Activated CD8-positive, alpha-beta memory T cell treated with anti-CD3 and anti-CD28 coated beads for 4 hours (primary cell): ENCODE measurements at places on chromosomes 6 and 20.

DNA sequence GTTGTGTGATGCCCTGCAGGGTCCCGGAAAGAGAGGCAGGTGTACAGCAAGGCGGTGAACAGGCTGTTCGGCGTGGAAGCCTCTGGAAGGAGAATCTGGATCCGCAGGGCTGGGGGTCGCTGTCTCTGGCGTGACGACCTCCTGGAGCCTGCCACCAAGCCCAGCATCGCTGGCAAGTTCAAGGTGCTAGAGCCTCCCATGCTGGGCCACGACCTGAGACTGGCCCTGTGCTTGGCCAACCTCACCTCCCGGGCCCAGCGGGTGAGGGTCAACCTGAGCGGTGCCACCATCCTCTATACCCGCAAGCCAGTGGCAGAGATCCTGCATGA, 36.5 kb downstream of the TGM6 start:
- DNase-seq = no peak

- no peak for DNase-seq
Measured at GRCh38 chr6:121008553-121008952, 325.7 kb downstream of the TBC1D32 start.

- no peak for DNase-seq
Measured at GRCh38 chr6:49384904-49385303, 78.1 kb downstream of the MMUT start.

DNA sequence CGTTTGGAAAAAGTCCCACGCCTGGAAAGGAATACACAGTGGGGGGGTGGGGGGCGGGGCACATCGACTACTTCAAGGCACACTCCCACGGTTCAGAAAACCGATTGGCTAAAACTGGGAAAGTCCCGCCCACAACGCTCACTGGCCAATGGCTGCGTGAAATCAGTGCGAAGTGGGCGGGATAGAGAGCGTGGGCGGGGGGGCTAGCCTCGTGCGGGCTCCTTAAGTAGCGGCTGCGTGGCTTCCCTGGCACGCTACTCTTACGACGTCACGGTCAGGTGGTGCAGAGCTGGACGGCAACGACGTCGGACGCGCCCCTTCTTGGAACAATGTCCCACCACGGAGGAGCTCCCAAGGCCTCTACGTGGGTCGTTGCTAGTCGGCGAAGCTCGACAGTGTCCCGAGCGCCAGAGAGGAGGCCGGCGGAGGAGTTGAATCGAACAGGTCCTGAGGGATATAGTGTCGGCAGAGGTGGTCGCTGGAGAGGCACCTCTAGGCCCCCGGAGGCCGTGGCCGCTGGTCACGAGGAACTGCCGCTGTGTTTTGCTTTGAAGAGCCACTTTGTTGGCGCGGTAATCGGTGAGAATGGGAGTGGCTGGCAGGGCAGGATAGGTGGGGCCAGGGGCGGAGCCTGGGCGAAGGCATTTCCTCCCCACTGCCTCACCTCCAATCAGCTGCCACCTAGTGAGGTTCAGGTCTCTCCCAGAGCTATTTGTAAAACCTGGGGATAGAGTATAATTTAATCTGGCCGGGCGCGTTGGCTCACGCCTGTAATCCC, at the start of gene DDX43:
TSS of gene DDX43 (plus strand) at position 252 of the 778 bp plus-strand sequence. CDS start at position 330, 78 bp downstream.
- DNase-seq = no peak

DNA sequence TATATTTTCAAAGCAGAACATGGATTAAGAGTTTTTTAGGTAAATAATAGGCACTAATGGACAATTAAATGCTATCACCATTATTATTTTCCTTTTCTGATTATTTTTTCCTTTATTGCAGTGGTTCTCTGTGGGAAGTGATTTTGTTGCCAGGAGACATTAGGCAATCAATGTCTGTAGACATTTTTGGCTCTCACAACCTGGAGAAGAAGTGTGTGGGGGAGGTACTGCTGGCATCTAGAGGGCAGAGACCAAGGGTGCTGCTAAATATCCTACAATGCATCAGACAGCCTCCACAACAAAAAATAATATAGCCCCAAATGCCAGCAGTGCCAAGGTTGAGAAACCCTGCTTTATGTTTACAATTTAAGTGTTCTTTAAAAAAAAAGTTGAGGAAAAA, 8.3 kb downstream of the IFNGR1 start:
- DNase-seq = no peak

GRCh38 chr6:107636486-107636885, 146.6 kb downstream of the SOBP start:
- no peak for DNase-seq

- DNase-seq = no peak
Measured at GRCh38 chr20:6974838-6975237, 207.4 kb downstream of the BMP2 start.

DNA sequence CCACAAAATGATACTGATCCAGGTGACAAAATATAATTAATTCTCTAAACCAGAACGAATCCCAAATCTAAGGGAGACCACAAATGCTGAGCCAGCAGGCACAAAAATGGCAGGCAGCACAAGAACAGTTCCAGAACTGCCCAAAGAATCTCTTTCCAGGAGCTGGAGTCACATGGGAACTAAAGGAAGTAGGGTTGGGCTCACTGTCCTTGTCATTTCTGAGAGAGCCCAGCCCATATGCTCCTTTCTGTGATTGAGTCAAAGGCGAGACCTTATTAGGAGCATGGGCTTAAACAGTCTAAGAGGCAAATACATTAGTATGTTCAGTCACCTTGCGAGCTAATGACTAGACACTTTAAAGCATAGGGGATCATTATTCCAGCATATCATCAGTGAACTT, 327.6 kb upstream of the ARID1B start:
- DNase-seq = no peak

DNA sequence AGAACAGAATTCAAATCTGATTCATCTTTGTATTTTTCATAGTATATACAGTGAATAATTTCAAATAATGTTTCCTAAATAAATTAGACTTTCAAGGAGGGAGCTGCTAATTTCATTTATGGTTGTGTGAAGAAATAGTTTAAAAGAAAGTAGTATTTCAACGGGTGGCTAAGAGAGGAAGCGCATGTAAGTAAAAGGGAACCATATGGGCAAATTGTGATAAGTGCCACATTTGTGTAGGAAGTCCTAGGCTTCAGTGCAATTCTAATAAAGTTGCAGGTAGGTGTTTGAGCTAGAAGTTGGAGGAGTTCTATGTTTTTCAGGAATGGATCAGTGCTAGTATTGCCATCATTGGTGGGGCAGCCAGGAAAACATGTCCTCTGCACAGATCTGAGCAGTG, 178.8 kb upstream of the PRDM1 start:
- DNase-seq = no peak

DNA sequence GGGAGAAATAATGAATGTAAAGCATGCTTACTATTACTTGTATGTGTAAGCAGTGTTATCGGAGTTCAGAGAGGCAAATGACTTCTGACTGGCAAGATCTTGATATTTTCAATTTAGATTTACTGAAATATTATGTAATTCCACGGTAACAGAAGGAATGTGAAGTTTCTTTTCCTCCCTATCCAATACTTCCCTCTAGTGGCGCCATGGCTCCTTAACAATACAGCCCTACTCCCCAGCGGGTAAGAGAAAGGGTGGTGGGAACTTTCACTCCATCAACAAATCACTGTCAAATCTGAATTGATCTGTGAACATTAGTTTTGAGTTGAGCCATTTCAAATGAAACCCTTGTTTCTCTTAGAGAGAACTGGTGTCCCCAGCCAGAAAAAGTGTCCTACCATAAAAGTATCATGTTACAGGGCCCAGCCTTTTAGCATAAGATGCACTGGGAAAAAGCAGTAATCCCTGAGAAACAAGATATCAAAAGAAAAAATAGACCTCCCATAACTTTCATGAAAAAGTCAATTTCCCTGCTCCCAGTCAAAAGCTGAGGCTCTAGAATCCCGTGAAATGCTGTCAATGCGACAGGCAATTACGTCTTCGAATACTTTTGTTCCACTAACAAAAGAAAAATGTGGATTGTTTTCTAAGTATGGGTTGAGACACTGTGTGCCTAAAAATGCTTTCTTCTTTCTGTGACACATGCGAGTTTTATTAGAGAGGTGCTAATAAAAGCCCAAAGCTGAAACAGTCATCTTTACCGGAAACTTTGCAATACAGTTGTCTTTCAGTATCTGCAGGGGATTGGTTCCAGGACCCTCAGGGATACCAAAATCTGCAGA, 12.9 kb downstream of the COX7A2 start:
- DNase-seq = no peak

GRCh38 chr6:55963301-55963700, 87.9 kb upstream of the BMP5 start:
- DNase-seq = no peak

DNA sequence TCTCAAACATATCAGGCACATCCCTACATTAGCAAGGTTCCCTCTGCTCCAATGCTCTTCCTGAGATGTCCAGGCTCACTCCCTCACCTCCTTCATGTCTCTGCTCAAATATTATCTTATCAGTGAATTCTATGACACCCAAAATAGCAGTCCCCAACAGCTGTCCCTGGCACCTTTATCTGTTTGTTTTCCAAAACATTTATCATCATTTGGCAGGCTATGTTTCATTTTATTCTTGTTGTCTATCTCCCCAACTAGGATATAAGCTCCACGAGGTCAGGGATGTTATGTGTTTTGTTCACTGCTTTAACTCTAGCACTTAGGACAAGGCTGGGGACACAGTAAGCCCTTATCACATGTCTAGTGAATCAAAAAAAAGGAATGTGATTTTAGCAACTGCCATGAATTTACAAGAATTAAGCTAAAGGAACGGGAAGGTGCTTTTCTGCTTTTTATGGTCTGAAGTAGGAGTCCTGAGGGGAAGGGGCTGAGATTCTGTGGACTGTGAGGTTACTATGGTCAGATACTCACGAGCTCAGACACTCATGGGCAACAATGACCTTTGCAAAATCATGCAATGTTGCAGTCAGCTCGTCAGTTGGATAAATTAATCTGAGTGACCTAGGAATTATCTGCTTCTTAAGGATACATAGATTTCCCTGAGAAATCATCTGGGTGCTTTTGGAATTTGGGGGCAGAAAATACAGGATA, 1.9 kb upstream of the IL22RA2 start:
- no peak for DNase-seq

- DNase-seq = no peak
Measured at GRCh38 chr6:3867641-3868502, 18.7 kb downstream of the FAM50B start.

- DNase-seq = no peak
Measured at GRCh38 chr6:7433121-7433617, 43.6 kb downstream of the RIOK1 start.

DNA sequence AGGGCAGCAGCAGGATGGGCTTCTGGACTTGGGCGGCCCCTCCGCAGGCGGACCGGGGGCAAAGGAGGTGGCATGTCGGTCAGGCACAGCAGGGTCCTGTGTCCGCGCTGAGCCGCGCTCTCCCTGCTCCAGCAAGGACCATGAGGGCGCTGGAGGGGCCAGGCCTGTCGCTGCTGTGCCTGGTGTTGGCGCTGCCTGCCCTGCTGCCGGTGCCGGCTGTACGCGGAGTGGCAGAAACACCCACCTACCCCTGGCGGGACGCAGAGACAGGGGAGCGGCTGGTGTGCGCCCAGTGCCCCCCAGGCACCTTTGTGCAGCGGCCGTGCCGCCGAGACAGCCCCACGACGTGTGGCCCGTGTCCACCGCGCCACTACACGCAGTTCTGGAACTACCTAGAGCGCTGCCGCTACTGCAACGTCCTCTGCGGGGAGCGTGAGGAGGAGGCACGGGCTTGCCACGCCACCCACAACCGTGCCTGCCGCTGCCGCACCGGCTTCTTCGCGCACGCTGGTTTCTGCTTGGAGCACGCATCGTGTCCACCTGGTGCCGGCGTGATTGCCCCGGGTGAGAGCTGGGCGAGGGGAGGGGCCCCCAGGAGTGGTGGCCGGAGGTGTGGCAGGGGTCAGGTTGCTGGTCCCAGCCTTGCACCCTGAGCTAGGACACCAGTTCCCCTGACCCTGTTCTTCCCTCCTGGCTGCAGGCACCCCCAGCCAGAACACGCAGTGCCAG, at the start of gene TNFRSF6B:
TSS of gene TNFRSF6B (plus strand) at position 25 of the 729 bp plus-strand sequence. CDS start at position 141, 116 bp downstream.
- no peak for DNase-seq

GRCh38 chr6:5746053-5746758, 260.5 kb downstream of the NRN1 start:
- DNase-seq = no peak

GRCh38 chr6:150032598-150032997, 7.3 kb upstream of the RAET1L start:
- DNase-seq = no peak

DNA sequence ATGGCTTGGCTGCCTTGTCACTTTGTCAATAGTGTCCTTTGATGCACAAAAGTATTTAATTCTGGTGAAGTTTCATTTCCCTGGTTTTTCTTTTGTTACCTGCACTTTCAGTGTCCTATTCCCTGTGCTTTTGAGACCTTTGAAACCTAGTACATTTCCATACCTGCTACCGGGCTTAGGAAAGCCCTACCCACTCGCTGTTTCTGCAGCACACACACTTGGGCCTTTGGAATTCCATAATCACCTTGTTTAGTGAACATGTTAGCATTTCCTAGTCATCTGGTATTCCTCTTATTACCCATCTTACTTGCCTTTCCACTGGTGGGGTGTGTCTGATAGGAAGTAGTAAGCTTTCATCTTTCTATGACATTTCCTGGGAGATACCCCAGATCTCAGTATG, 19.3 kb upstream of the SYNDIG1 start:
- DNase-seq = no peak

DNA sequence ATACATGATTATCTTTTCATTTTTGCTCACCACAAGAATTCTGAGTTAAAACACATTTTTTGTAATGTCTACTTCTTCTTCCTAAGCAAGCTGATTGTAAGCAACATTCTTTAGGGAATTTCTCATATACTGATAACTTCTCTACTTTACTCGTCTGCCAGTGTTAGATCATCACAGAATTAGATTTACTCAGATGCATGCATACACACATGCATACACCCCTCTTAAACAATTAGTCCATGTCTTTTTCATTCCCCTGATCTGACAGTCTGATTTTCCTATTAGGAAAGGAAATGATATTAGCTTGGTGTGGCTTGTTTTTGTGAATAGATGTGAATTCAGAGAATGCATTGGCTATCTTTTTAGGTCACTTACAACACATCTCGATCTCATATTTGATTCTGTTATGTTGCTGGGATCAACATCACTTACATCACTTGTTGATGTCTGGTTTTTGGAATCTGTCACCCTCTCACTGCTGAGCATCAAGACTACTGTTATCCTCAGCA, 91.4 kb downstream of the FIG4 start:
- no peak for DNase-seq

GRCh38 chr6:39918831-39919230, 15.4 kb downstream of the MOCS1 start:
- DNase-seq = no peak

- DNase-seq = no peak
Measured at GRCh38 chr20:23841693-23842092, 15.2 kb upstream of the CST2 start.

- no peak for DNase-seq
Measured at GRCh38 chr6:46128476-46128875, 1.3 kb upstream of the ENPP4 start.
